Activated CD8-positive, alpha-beta memory T cell treated with anti-CD3 and anti-CD28 coated beads for 1 hour (primary cell): ENCODE measurements at places on chromosomes 6 and 20.

- no peak for DNase-seq
Measured at GRCh38 chr6:23454080-23454976, 671.7 kb upstream of the NRSN1 start.

DNA sequence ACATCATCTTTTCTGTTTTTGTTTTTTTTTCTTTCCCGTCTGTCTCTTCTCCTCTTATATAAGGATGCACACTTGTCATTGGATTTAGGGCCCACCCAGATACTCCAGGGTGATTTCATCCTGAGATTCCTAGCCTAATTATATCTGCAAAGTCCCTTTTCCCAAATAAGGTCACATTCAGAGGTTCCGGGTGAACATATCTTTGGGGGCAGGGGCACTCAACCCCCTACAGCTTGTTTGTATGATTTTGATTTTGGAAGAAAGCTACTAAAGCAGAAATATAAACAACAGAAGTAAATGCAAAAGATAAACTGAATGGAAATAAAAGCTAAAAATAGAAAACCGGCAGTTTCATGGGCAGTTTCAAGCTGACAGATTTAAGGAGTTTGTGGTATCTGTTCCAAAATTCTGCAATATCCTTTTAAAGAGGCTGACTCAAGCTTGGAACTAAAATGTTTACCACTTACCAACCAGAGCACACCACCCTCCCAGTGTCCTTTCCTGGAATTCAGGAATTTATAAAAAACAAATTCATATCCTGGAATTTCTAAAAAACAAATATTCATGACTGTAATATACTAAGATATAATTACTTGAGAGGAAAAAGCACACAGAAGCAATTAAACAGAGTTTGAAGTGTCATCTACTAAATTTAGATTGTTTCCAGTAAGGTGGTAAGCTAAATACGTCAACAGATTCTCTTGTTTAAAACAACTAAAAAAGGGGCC is 100.0 kb upstream of the CARMIL1 start:
- no peak for DNase-seq

GRCh38 chr20:50865114-50865513 is 66.1 kb downstream of the ADNP start:
- no peak for DNase-seq

GRCh38 chr6:36929607-36930006 is 24.9 kb upstream of the PI16 start:
- no peak for DNase-seq

DNA sequence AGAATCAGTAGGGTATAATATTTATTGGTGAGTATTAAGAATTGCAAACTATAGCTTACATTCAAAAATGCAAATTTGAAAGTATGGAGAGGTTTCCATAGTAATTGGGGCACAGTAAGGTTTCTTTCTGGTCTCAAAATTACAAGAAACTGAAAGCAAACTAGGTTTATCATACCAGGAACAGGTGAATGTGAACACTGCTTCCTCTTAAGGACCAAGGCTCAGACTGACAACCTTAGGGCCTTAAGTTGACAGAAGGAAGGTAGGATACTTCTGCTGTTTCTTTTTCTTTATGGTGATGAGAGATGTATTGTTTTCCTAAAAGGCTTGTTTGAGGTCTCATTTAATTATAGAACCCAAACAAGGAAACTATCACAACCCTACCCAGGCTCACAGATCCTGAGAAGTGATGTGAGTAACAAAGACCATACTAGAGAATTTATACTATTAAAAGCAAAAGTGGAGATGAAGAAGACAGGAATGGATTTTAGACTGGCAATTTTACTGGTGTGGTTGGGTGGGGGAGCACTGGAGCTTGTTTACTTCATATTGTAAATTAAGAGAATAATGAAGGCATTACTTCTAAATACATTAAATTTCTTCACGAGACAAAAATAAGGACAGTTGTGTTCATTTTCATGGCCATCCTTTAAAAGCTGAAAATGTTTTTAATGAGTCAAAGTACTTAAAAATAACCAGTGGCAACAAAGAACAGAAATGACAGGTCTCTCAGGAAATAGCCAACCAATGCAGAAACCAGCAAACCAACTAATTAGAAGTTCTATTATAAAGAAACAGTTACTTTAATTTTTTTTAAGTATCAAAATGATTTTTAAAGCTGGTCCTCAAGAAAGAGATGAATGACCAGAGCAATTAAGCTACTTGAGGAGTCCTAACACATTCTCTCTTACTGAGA is 21.3 kb downstream of the STAU1 start:
- no peak for DNase-seq

- no peak for DNase-seq
Measured at GRCh38 chr6:63941747-63942470, 306.3 kb downstream of the PHF3 start.

GRCh38 chr20:63106108-63106764 is 99.5 kb upstream of the BHLHE23 start:
- DNase-seq: no peak

- no peak for DNase-seq
Measured at GRCh38 chr20:24098886-24099285, 110.3 kb upstream of the GGTLC1 start.

DNA sequence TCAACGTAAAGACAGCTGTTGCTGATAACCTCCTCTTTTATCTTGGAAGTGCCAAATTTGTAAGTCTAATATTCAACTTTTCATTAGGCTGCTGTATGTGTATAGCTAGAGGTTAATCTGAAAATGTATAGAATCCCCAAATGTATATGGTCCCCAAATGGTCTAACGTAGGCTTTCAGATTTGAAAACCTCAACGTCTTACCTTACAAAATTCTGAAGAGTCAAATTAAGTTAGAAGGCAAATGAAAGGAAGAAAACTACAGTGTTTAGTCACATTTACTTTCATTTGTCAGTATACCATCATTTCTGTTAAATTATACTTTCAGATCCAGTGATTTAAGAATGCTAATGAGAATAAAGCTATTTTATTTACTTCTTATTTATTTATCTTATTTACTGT is 256.9 kb downstream of the ARHGAP18 start:
- DNase-seq: no peak

DNA sequence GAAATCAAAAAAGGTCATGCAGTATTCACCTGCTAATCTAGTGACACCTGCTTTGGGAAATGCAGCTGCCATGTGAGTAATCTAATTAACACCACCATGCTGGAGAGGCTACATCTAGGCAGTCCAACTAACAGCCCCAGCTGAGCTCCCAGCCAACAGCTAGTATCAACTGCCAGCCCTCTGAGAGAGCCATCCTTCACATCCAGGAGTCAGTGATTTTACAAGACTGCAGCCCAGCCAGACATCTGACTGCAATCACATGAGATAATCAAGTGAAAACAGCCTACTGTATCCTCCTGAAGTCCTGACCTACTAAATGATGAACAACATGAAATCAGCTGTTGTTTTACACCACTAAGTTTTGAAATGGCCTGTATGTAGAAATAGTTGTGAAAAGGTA is 298.4 kb downstream of the TRDN start:
- DNase-seq: no peak

DNA sequence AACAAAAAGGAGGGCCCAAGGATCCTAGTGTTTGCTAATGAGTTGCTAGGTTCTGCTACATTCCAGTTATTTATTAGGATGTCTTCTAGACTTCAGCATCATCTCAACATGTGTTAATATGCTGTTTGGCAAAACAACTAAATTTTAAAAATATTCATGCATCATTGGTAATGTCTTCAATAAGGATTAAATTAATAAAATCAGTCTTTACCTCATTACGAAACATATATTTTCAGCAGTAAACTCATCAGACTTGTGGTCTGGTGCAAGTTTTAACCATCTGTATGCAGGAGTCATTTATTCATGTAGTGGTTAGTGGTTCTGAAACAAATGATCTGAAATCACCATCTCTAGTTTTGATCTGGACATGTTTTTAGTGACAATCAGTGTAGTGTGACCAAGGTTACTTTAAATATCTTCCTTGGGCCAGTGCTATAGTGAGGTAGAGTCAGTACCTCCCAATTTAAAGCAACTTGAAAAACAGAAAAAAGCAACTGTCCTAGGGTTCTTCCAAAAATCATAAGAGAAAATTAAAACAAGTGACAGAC is 85.0 kb upstream of the KCNK16 start:
- DNase-seq: no peak

- DNase-seq: no peak
Measured at GRCh38 chr6:54624779-54625178, 221.8 kb upstream of the FAM83B start.

GRCh38 chr6:26126394-26127235 is 39.4 kb downstream of the HFE start:
- no peak for DNase-seq

- no peak for DNase-seq
Measured at GRCh38 chr6:113650610-113650979, 206.6 kb upstream of the MARCKS start.

GRCh38 chr20:50743087-50743486 is 11.7 kb downstream of the PARD6B start:
- DNase-seq: no peak

DNA sequence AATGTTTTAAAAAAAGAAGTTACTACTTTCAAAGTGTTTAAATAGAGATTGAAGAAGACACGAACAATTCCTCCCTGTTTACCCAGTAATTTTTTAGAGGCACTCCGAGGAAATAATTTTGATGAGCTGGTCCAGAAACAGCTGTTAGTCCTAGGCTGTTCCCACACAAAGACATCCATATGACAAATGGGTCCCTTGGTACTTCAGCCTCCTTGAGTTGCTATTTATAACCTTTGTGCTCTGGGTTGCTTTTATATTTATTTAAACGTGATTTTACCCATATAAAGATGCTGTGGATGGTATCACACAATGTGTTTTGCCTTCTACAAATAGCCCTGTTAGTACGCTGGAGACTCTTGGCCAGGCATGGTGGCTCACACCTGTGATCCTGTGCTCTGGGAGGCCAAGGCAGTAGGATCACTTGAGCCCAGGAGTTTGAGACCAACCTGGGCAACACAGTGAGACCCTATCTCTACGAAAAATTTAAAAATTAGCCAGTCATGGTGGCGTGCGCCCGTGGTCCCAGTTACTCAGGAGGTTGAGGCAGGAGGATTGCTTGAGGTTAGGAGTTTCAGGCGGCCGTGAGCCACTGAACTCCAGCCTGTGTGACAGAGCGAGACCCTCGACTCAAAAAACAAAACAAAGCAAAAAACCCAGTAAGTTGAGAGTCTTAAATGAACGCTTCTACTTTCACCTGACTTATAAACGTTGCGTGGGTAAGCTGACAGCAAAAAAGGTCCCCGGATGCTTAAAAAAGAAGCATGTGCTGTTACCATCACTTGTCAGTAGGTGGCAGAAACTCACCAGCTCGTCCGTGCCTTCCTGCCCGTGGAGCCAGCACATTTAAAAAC is 56.9 kb upstream of the ARMH2 start:
- peak; percentile 27 for DNase-seq
